ENCODE measurements at places on chromosomes 4 and X. TPM values are rescaled to one million over a fixed set of nuclear protein-coding genes. Genes with fewer than 3 reads are reported as not detected.

GC gene
- not detected for total RNA-seq

PNMA6F gene
- total RNA-seq: not detected

CHST7 gene
- 0.40 TPM for total RNA-seq

TRPC3 gene
- 0.34 TPM for total RNA-seq

CAPN6 gene
- 88.2 TPM for total RNA-seq

XKRX gene
- 0.96 TPM for total RNA-seq

MRFAP1 gene
- total RNA-seq: 242 TPM

SMS gene
- total RNA-seq: 176 TPM

RAB39B gene
- total RNA-seq: 1.7 TPM

GRCh38 chr4:182276210-182277109 is 33.3 kb downstream of the TENM3 start:
- DNase-seq: no peak

DNA sequence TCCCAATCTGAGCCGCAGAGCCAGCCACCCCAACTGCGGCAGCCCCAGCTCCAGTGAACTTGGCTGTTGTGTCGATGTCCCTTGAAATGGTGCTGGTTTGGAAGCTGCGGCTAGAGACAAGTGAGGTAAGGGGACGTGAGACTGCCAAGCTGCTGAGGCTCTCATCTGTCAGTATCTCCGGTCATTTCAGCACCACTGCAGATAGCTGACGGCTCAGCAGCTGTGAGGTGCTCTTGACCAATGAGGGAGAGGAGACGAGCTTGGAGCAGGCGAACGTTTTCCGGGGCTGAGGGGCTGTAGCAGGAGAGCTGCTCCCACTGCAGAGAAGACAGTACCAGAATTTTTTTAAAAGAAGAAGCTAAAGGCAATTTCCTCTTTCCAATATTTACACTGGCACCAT is 175.5 kb upstream of the CASK start:
- no peak for DNase-seq

DNA sequence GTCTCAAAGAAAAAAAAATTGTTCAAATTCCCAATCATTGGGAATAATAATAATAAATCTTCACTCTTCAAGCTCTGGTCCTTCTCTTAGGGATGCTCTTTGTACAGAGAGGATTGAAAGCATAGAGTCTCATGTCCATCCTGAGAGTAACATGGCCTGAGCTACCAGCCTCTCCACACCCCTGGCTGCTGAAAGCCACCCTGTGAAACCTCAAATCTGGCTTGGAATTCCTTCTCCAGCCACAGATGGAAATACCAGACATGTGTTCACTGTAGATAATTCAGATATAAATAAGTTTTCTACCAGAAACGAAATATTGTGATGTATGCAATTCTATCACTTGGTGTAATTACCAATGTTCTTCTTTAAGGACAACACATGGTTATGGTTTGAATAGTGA is 140.6 kb downstream of the ARSF start:
- no peak for DNase-seq

GRCh38 chr4:188930822-188931221 is 791.6 kb downstream of the TRIML1 start:
- no peak for DNase-seq

GRCh38 chr4:56255820-56256219 is 131.5 kb downstream of the AASDH start:
- DNase-seq: no peak

GRCh38 chr4:181331214-181331613 is 912.0 kb upstream of the TENM3 start:
- DNase-seq: no peak

GRCh38 chrX:125954236-125954635 is 211.9 kb downstream of the DCAF12L2 start:
- DNase-seq: no peak

DNA sequence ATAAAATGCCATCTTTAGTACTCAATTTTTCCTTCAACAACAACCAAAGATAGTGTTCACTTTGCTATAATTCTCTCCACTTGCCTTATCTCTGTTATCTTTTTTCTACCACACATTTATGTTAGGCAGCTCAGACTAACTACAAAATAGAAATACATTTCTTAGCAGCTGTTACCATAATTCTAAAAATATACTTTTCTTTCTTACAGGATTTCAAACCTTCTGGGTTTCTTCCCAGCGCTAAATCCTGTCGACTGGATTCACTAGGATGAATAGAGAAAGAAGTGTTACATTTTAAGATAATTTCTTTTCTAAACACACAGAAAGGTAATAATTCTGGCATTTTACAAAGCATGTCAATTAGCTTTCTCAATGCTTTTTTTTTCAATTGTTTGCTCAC is 105.5 kb upstream of the GK2 start:
- no peak for DNase-seq

GRCh38 chr4:139243448-139244365 is 36.3 kb downstream of the MGARP start:
- no peak for DNase-seq

DNA sequence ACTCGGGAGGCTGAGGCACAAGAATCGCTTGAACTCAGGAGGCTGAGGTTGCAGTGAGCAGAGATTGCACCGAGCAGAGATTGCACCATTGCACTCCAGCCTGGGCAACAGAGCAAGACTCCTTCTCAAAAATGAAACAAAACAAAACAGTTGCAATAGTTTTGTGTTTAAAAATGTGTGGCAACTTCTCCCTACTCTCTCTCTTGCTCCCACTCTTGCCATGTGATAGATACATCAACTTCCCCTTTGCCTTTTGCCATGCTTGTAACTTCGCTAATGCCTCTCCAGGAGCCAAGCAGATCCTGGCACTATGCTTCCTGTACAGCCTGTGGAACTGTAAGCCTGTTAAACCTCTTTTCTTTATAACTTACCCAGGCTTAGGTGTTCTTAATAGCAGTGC is 52.5 kb upstream of the INTU start:
- DNase-seq: no peak

GRCh38 chrX:16258882-16259281 is 91.6 kb downstream of the MAGEB17 start:
- DNase-seq: no peak

- no peak for DNase-seq
Measured at GRCh38 chr4:80594701-80595100, 259.2 kb downstream of the CFAP299 start.

DNA sequence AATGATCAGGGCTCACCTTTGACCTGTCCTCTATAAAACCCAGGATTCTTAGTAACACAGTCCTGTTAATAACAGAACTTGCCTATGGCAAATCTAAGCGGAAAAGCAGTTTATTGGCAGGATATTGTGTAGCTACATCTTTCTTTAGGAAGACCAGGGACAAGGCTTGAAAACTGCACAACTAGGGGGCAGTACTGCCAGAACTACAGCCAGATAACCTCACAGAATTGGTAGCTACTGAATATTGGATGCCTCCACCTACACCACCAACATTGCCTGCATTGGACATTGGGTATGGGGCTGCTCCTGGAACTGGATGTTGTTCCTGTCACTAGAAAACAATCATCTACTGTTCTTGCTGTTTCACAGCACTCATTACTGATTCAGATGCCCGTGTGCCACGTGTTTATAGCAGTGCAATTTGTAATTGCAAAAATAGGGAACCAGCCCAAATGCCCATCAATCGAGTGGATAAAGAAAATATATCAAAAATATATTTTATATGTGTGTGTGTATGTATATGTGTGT is 47.4 kb downstream of the REPS2 start:
- DNase-seq: no peak

- DNase-seq: no peak
Measured at GRCh38 chr4:102610476-102610875, 109.3 kb downstream of the NFKB1 start.

DNA sequence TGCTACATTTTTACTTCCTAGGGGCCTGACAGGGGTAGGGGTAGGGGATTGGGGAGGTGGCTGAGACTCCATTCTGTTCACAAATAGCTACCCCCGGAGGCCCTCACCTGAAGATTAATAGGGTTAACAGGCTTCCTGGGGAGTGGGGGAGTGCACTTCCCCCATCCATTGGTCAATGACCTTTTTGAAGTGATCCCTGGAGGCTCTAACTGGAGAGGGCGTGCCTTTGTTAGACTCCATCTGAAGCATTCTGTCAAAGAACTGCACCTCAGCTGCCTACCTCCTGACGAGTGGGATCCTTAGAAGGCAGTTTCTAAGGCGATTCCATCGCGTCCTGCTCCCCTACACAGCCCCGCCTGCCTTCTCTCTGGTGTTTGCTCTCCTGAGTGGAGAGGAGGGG is 10.0 kb upstream of the MTM1 start:
- no peak for DNase-seq

DNA sequence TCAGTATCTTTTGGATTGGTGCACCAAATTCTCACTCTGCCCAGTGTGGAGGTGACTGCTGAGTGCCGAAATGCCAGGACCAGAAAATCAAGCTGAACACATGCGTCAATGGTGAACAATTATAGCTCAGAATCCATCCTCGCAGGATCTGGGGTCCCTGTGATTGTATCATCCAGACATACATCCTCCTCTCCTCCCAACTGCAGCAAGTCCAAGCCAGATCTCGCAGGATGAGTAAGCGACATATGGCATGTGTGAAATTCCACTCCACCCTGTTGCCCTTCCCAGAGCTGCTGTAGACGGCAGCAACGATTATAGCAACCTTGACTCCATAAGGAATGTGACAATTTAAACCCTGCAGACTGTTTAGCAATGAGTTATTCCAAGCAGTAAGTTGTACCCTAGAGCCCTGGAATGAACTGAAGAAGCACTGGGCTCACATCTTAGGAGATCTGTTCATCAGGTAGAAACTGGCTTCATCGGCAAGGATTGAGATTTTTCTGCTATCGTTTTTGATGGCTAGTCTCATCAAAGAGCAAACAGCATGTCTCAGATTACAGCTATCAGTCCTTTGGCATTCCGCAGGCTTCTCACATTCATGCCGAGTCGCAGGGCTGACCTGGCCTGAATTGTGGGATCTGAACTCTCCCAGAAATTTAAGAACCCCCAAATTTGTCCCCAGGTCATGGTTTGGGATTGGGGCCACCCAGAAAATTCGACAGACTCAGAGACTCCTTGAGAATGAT is 35.5 kb upstream of the SORBS2 start:
- DNase-seq: no peak

GRCh38 chr4:5566526-5566925 is 141.8 kb downstream of the EVC2 start:
- no peak for DNase-seq
